ENCODE measurements at places on chromosomes 5 and 9. TPM values are rescaled to one million over a fixed set of nuclear protein-coding genes. Genes with fewer than 3 reads are reported as not detected.

Gene SNCAIP
- total RNA-seq = 2.1 TPM

Gene SLCO4C1
- 39.8 TPM for total RNA-seq

Gene SELENOP
- total RNA-seq = 605 TPM

Gene AK1
- total RNA-seq = 111 TPM

GRCh38 chr9:126955811-126956210, 41.2 kb downstream of the RALGPS1 start:
- H3K27ac ChIP-seq = no peak overlapping the region
- no peak overlapping the region for H3K4me3 ChIP-seq
- DNase-seq = no peak
- H3K27me3 ChIP-seq = no peaks in the 10 kb centered on the region
- no peaks in the 10 kb centered on the region for H3K36me3 ChIP-seq

DNA sequence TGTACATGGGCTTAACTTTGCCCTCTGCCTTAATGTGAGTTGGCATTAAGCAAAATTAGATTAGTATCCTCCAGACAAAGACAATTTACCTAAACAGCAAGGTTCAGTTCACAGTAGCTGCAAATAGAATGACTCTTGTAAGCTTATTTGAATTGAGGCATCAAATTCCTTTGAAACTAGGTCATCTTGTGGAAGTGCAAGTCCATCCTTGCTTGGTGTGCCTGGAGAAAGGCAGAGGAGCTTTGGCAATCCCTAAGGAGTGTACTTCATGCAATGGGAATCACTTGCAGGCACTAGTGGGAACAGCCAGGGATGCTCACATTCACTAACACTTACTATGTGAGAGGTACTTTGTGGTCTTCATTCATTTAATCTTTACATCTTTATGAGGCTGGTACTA, 118.3 kb downstream of the DRD1 start:
- no peak overlapping the region for H3K27ac ChIP-seq
- no peaks in the 10 kb centered on the region for H3K27me3 ChIP-seq
- H3K36me3 ChIP-seq = no peaks in the 10 kb centered on the region
- DNase-seq = no peak

DNA sequence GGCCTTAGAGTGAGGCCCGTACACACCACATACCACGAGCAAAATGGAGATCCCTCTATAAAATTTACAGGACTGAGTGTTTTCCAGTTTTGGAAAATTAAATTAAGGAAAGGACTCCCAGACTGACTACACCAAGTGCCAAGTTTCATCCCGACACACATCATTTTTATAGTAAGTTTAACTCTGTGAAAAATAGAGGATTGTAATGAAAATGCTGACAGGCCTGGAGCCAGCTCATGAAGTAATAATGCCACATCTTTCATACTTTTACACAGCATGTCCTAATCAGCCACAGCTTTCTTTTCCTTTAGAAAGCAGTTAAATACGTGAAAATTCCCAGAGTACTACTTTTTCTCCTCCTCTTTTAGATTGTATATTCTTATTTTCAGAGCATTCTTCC, 169.2 kb downstream of the SAXO1 start:
- DNase-seq = peak; percentile 42
- no peak overlapping the region for H3K4me3 ChIP-seq
- H3K36me3 ChIP-seq = no peaks in the 10 kb centered on the region
- H3K27me3 ChIP-seq = no peaks in the 10 kb centered on the region
- H3K4me1 ChIP-seq = no peaks in the 10 kb centered on the region

DNA sequence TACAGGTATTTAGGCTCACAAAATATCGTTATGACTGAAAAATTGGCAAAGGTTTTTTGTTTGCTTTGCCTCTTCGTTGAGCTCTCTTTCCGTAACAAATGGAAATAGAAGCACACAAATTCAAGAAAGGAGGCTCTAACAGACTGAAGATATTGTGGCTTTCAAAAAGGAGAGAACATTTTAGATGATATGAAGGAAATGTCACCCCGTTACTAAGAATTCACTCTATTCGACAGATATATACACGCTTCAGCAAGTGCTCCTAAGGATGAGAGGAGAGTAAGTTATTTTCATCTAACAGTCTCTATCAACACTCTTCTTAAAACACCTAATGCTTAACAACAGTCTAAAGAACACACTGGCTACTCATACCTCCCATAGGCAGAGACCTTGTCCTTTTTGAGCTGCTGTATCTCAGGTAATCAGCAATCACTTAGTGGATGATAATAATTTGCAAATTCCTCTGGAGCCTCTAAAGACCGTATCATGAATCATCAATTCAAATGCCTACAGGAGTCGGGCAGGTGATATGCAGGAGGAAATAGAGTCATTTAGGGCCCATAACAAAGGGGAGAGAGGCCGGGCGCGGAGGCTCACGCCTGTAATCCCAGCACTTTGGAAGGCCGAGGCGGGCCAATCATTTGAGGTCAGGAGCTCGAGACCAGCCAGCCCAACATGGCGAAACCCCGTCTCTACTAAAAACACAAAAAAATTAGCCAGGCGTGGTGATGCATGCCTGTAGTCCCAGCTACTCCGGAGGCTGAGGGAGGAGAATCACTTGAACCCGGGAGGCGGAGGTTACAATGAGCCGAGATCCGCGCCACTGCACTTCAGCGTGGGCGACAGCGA, 1.4 kb upstream of the HSDL2 start:
- H3K4me1 ChIP-seq = no peaks in the 10 kb centered on the region
- no peak for DNase-seq
- H3K27ac ChIP-seq = peak overlapping the region; percentile 99
- no peaks in the 10 kb centered on the region for H3K36me3 ChIP-seq

DNA sequence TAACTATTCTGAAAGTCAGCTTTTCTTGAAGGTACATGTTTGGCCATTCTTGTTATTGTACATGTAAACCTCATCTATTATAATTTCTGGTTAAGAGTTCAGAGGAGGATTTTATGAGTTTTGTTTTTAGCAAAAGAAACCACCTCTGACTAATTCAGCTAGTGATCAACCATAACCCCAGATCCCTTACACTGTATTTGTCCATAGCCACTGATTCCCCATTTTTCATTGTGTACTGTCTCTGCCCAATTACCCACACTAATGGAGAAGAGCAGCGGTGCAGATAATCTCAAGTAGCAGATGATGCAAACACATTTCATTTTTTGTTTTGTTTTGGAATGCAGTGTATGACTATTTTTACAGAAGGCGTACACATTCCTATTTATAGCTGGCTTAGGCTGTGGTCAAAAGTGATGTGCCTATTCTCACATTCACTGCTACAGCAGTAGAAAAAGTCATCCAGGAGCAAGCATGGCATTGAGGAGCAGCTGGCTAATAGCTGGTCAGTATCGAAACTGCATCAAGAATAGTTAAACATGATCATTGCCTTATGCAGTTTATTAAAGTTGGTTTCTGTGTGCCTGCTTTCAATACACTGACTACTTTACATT, 988.3 kb downstream of the DTWD2 start:
- H3K27ac ChIP-seq = no peak overlapping the region
- no peak overlapping the region for H3K4me3 ChIP-seq
- no peak for DNase-seq
- no peaks in the 10 kb centered on the region for H3K4me1 ChIP-seq
- no peaks in the 10 kb centered on the region for H3K36me3 ChIP-seq

DNA sequence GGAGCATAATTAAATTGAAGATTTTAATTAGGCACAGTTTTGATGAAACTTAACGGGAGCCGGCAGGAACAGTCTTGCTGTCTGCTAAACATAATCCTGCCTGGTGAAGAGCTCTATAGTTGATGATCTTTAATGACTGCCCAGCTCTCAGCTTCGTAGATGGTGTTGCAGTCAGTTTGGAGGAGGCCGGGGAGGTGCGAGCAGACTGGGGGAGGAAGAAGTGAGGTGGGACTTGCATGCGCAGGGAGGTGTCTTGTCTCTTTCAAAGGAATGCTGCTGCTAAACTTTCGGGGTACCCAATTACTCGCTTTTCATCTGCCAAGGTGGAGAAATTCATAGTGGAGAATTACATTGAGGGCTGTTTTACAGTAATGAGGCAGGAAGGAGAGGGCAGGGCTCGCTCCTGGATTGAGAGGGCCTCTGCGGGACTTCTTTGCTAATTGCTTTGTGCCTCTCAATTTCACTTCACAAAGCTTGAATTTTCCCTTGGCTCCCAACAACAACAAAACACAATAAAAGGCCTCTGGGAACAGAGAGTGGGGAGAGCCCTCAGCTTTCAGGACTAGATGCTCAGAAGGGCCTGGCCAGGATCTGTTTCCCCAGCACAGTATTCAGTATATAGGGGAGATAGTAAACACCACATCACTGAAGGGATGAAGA, 257.9 kb upstream of the ADRA1B start:
- H3K4me3 ChIP-seq = no peak overlapping the region
- H3K27me3 ChIP-seq = no peaks in the 10 kb centered on the region
- H3K36me3 ChIP-seq = no peaks in the 10 kb centered on the region
- no peak overlapping the region for H3K27ac ChIP-seq
- H3K4me1 ChIP-seq = no peaks in the 10 kb centered on the region

Data from left lung (tissue), 14 donors.